ENCODE measurements at places on chromosomes 7 and 10.

DNA sequence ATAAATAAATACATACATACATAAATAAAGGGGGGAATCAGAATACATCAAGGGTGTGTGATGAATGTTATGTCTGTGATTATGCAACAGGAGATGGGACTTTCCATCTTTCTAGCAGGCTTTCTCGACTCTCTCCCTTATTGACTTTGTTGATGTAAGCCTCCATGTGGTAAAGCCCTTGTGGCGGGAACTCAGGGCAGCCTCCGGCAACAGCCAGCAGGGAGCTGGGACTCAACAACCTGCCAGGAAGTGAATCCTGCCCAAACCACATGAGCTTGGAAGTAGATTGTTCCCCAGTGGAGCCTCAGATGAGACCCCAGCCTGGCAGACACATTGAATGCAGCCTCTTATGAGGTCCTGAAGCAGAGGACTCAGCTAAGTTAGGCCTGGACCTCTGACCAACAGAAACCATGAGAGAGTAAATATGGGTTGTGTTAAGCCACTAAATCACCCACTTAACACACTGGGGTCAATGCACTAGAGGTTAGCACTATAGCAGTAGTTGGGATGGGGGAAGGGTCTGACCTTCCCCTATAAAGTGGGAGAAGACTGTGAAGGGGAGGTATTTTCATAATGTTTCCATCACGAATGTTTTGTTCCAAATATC lies 104.0 kb downstream of the JCAD start:
- DNase-seq, result no peak

GRCh38 chr7:477626-478220 lies 41.9 kb downstream of the PDGFA start:
- DNase-seq, result no peak

GRCh38 chr10:6101181-6101580 lies 12.3 kb downstream of the RBM17 start:
- DNase-seq, result no peak

GRCh38 chr10:17229717-17229966 lies 1.6 kb downstream of the VIM start:
- peak; percentile 12 for DNase-seq

DNA sequence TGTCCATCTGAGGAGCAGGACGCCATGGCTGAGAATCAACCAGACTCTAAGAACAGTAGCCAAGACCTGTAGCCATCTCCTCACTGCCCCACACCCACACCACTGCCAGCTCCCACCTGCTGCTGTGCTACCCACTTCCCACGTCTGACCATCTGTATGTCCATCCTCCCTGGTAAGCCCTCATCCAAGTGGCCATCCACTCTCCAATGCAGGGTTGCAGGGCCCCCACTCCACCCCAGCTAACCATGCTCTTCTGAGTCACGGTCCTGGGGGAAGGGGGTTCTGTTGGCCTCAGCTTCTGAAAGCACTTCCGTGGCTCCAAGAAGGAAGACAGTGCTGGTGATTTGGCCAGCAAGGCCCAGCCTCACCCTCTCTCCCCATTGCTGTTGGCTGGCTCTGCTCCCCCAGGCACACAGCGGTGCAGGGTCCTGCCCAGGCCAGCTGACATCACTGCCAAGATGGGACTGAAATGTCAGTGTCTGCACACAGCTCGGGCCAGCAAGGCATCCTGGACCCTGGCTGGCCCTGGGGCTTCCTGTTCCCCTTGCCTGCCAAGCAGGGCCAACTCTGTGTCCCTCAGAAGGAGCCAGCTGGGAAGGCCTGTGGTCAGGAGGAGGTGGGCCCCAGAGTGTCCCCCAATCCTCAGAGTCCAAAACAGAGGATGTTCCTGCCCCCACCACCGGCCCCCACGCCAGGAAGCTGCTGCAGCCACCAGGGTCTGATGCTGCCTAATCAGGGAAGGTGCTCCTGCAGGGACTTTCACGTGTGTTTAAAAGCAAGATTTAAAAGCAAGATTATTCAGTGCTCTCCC lies 17.5 kb downstream of the RASGEF1A start:
- DNase-seq, result no peak

DNA sequence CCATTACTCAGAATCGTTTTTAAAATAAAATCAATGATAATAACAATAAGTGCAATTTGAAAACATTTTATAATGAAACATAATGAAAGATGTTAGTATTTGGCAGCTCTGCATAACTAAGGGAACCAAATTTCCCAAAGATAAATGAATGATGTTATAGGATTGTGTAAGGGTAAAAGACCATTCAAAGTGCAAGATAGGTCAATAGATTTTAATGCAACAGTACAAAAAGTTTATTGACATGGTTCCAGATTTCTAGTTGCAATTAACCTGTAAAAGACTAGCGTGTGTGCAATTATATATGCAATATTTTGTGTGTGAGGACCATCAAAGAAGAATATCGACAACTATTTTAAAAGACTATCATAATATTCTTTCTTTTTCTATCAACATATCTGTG lies 122.3 kb downstream of the MDFIC start:
- no peak for DNase-seq

DNA sequence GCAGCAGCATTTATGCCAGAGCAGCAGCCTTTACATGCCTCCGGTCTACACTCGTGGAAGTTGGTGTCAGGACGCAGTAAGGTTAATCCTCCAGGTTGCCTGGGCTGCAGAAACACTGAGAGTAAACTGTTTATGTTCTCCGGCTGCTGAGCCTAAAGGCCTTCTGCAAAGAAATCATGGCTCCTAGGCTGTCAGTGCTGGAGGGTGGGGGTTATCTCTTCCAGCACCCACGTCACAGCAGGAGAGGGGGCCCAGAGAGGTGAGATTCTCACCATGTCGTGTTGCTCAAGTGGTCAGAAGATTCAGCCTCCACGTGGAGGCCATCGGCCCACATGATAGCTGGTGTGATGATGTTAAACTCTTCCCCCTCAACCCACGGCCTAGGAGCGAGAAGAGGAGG lies 41.2 kb downstream of the COL13A1 start:
- no peak for DNase-seq

- no peak for DNase-seq
These were observed 210.3 kb downstream of the DNAJB6 start for GRCh38 chr7:157547102-157547501.

DNA sequence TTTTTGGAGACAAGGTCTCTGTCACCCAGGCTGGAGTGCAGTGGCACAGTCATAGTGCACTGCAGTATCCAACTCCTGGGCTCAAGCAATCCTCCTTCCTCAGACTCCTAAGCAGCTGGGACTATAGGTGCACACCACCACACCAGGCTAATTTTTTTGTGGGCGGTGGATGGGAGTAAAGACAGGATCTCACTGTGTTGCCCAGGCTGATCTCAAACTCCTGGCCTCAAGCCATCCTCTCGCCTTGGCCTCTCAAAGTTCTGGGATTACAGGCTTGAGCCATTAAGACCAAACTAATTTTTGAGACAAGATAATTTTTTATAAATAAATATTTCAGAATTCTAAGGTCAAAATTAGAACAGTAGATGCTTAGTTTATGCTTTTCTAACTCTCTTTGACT lies 80.8 kb upstream of the CAPZA2 start:
- DNase-seq, result no peak

GRCh38 chr7:45921699-45922519 lies 837 bp upstream of the IGFBP3 start:
- no peak for DNase-seq

- no peak for DNase-seq
These were observed 141.0 kb downstream of the PTEN start for GRCh38 chr10:88004451-88004850.

- DNase-seq, result no peak
These were observed 59.2 kb downstream of the CROT start for GRCh38 chr7:87404674-87405073.

- DNase-seq, result no peak
These were observed 81.3 kb upstream of the CUX1 start for GRCh38 chr7:101736084-101736483.

GRCh38 chr7:14242175-14242574 lies 252.7 kb upstream of the ETV1 start:
- DNase-seq, result no peak

GRCh38 chr7:150851492-150852370 lies 586 bp upstream of the AOC1 start:
- no peak for DNase-seq

DNA sequence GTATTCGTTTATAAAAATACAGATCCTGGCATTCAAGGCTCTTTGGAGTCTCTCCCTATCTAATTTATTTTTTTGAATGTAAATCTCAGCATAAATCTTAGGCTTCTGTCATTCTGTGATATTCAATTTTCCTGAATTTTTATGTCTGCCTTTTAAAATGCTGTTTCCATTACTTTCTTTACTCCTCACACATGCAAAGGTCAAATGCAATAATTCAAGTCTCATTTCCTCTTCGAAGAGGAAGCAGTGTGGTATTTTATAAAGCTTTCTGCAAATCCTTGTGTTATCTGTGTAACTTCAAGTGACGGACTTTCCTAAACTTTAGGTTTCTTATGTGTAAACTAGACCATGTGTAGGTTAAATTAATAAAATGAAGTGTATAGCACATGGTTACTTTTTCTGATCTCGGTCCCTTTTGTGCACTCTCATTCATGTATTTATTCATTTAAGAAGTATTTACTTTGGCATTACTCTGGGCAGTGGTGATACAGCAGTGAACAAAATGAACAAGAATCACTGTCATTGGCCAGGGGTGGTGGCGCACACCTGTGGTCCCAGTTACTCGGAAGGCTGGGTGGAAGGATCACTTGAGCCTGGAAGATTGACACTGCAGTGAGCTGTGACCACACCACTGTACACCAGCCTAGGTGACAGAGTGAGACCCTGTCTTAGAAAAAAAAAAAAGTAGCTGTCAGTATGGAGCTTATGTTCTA lies 332.2 kb downstream of the EXOC4 start:
- no peak for DNase-seq

DNA sequence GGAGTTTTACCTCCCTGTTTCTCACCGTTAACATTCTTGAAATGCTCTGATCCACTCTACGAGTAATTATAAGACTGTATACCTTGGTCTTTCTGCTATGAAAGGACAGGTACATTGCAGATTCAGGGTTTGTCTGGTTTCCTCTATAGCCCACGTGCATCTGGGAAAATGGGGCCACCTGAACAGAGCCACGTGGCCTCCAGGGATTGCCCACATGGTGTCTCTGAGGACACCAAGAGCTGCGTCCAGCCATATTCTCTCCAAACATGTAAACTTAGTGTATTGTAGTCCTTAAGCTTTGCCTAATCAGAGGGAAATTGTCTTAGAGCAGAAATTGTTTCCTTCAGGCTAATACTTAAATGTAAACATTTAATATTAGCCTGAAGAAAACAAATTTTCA lies 16.7 kb downstream of the MACROH2A2 start:
- DNase-seq, result no peak

DNA sequence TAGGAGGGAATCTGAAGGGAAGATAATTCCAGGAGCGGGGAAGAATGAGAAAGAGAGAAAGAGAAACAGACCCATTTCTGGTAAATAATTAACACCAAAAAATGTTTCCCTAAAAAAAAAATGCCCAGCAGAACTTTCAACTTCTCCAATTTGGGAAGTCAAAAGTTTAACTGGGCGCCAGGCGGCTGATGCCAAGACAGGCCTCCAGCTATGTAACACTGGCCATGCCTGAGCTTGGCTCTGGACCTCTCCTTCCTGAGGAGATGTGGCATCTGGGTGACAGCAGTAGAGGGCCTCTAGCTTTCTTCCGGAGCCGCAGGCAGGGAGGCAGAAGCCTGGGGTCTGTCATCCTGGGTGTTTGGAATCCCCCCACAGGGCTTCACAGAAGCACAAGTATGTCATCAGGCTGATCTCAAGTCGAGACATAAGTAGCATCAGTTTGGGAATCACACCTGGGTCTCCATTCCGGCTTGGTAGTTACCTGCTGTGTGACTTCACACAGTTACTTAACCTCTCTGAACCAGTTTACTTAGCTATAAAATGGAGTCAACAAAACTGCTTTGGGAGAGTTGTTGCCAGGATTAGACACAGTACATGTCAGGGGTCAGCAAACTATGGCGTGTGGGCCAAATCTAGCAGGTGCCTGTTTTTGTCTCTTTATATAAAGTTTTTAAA lies 50.5 kb upstream of the TCF7L2 start:
- DNase-seq, result no peak

DNA sequence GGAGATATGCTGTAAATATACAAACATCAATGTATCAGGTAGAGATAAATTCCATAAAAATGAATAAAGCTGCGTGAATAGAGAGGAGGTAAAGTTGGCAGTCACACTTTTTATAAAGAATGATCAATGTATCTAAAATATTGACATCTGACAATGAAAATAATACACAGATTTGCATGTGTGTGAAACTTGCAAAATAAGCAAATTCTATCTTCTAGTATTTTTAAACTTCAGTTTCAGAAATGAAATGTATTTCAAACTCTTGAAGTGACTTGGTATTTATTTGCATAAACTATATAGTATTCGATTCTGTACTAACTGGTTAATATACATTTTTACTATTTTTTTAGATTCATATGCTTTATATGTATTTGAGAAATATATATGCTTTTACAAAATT lies 986.6 kb downstream of the CNTNAP2 start:
- no peak for DNase-seq

- DNase-seq, result no peak
These were observed 186.5 kb upstream of the TMEM72 start for GRCh38 chr10:44724415-44725174.

GRCh38 chr7:42283553-42283952 lies 46.5 kb upstream of the GLI3 start:
- no peak for DNase-seq

GRCh38 chr10:60541451-60541850 lies 151.8 kb upstream of the ANK3 start:
- DNase-seq, result no peak

DNA sequence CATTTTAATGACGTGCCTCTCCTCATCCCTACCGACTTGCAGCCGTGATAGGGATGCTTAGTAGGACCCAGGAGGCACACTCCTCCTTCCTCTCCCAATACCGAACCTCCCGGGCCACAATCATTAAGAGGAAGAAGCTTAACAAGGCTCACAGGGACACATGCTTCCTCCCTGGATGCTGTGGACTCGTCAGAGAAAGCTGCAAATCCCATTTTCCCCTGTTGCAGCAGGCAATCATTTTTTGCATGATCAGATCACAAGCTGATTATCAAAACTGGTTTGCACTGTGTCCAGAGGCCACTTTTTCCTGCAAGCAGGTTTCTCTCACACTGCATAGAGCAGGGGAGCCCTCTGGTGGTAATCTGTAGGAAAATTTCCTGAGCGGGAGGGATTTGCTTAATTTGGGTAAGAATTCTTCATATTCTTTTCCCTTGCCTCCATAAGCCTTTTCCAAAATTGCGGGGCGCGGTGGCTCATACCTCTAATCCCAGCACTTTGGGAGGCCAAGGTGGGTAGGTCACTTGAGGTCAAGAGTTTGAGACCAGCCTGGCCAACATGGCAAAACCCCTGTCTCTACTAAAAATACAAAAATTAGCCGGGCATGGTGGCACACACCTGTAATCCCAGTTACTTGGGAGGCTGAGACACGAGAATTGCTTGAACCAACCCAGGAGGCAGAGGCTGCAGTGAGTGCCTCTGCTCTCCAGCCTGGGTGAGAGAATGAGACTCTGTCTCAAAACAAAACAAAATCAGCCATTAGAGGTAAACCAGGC lies 16.1 kb upstream of the LAMB4 start:
- peak; percentile 14 for DNase-seq
